Stimulated activated CD4-positive, alpha-beta T cell treated with anti-CD3 and anti-CD28 coated beads, Interleukin-4, amount 100 ng/mL, for 48 hours (primary cell): ENCODE measurements at places on chromosomes 2 and 18.

DNA sequence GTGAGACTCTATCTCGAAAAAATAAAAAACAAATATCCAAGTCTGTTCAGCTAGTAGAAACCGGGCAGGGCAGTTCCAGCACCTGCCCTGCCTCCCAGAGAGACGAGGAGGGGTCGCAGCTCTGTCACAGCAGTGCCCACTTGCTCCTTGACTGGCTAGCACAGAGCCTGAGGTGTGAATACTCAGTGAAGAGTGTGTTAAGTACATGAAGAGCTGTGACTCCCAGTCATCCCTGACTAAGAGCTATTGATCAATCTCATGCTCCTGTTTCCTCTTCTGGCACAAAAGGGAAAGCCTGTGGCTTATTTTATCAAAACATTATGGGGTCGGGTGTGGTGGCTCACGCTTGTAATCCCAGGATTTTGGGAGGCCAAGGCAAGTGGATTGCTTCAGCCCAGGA, 83.0 kb upstream of the FZD7 start:
- no peak for DNase-seq

DNA sequence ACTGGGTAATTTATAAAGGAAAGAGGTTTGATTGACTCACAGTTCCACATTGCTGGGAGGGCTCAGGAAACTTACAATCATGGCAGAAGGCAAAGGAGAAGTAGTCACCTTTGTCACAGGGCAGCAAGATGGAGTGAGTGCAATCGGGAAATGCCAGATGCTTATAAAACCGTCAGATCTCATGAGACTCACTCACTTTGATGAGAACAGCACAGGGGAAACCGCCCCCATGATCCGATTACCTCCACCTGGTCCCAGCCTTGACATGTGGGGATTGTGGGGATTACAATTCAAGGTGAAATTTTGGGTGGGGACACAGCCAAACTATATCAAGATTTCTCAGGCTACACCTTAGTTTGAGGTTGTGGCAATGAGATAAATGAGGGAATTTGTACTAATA, 54.9 kb downstream of the AKAIN1 start:
- no peak for DNase-seq

- DNase-seq = no peak
These were observed 828.7 kb downstream of the SUCLG1 start for GRCh38 chr2:83630351-83630750.

GRCh38 chr18:23650968-23651927, 11.5 kb downstream of the ANKRD29 start:
- DNase-seq = no peak

- DNase-seq = no peak
These were observed 21.8 kb downstream of the TNFAIP6 start for GRCh38 chr2:151379169-151379568.

GRCh38 chr2:50556934-50557575, 474.9 kb downstream of the NRXN1 start:
- no peak for DNase-seq

GRCh38 chr2:74833418-74834233, at the start of gene HK2:
Gene HK2 (plus strand): TSS chr2:74834127. CDS start chr2:74834581, 454 bp downstream.
- DNase-seq = peak; percentile 79

- no peak for DNase-seq
These were observed 647.7 kb upstream of the ZNF804A start for GRCh38 chr2:183950673-183951072.
